ENCODE measurements at places on chromosomes 2 and 18. TPM values are rescaled to one million over a fixed set of nuclear protein-coding genes. Genes with fewer than 3 reads are reported as not detected.

RTN4 gene
- 296 TPM for total RNA-seq

DNA sequence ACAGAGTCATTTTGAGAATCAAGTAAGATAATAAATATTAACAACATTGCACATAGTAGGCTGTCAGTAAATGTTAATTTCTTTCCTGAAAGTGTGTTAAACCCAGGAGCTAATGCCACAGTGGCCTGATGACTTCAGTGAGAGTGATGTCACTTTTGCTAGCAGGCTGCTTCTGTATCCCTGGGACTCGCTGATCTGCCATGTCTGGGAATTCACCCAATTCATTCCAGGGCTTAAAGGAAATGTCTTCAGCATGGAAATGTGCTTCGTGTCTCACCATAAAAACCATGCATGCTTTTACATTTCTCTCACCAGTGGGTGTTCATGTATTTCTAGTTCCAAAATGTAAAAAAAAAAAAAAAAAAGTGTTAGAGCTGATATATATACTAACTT is 56.8 kb upstream of the MAPRE3 start:
- no peak for DNase-seq
- H3K36me3 ChIP-seq, result no peaks in the 10 kb centered on the region
- H3K4me1 ChIP-seq, result peaks cover 3% of the 10 kb centered on the region
- no peaks in the 10 kb centered on the region for H3K27me3 ChIP-seq

GRCh38 chr2:25651066-25651465 is 22.3 kb downstream of the DTNB start:
- no peaks in the 10 kb centered on the region for H3K4me1 ChIP-seq
- no peak overlapping the region for H3K27ac ChIP-seq
- DNase-seq, result no peak
- no peak overlapping the region for H3K4me3 ChIP-seq
- H3K27me3 ChIP-seq, result no peaks in the 10 kb centered on the region

UGT1A5 gene
- not detected for total RNA-seq

DLX1 gene
- not detected for total RNA-seq

PPP1R7 gene
- total RNA-seq, result 4.2 TPM

HSBP1L1 gene
- total RNA-seq, result 1.3 TPM

GRCh38 chr18:9569178-9569577 is 45.2 kb downstream of the PPP4R1 start:
- peaks cover 9% of the 10 kb centered on the region for H3K4me1 ChIP-seq
- no peak overlapping the region for H3K27ac ChIP-seq
- no peaks in the 10 kb centered on the region for H3K27me3 ChIP-seq
- H3K36me3 ChIP-seq, result peaks cover 28% of the 10 kb centered on the region
- DNase-seq, result no peak

DNA sequence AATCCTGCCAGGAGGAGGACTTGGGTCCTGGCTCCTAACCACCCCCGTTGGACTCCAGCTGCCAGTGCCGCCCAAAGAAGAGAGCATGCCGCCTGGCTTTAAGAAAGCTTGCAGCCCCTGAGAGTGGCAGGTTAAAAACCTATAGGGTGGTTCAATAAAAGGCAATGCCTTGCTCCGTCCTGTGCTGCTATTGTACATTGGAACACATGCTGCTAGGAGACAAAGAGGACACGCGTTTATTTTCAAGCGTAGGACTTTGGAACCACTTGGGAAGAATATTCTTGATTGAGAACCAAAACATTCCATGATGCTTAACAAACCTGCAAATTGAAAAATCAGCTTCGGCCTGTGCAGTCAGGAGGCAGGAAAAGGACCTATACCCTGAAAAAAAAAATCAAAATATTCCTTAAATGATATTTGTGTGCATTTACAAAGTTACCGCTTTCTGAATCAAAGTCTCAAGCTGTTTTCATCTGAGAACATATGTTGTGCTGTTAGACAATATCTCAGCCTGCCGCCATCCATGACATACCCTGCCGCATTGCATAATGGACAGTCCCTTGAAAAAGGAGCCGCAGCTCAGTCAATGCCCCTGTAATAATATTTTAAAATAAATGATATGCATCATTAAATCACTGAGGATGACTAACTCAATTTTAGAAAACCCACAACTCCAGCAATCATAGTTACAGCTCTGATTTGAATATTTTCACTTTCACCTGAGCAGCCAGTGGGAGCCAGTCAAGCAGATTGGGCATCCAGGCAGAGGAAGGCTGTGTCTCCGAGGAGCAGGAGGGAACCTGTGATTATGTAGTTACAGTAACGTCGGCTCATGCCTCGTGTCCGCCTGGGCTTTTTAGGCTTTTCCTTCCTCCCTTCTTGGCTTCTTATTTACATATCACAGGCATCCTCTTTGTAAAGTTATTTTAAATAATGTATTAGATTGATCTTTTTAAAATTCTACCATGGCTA is 805.6 kb upstream of the FANCL start:
- H3K36me3 ChIP-seq, result no peaks in the 10 kb centered on the region
- H3K4me1 ChIP-seq, result no peaks in the 10 kb centered on the region
- H3K27ac ChIP-seq, result no peak overlapping the region
- no peaks in the 10 kb centered on the region for H3K27me3 ChIP-seq

GRCh38 chr2:84052043-84052442 is 407.0 kb downstream of the SUCLG1 start:
- H3K4me3 ChIP-seq, result no peak overlapping the region
- DNase-seq, result no peak
- H3K36me3 ChIP-seq, result no peaks in the 10 kb centered on the region
- no peaks in the 10 kb centered on the region for H3K4me1 ChIP-seq
- no peak overlapping the region for H3K27ac ChIP-seq

DNA sequence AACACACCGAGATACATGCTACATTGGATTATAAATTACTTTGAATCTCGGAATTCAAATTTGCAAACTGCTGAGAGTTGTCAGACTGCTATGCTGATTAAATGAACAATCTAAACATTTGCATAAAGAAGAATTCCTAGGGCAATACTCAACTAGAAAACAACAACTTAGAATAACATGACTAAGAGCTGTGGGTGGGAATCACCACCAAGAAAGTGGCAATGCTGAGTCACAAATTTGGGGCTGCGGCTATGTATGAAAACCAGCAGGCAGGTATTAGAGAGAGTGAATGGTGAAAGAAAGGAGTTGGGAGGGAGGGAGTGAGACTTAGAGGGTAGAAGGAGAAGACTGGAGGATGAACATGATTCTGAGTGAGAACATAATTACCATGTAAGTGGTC is 559.5 kb downstream of the PIK3C3 start:
- no peak for DNase-seq
- no peaks in the 10 kb centered on the region for H3K4me1 ChIP-seq
- no peaks in the 10 kb centered on the region for H3K27me3 ChIP-seq
- H3K4me3 ChIP-seq, result no peak overlapping the region
- H3K36me3 ChIP-seq, result no peaks in the 10 kb centered on the region
- no peak overlapping the region for H3K27ac ChIP-seq

GRCh38 chr18:79855147-79855933 is 57.6 kb downstream of the KCNG2 start:
- DNase-seq, result no peak
- no peaks in the 10 kb centered on the region for H3K4me1 ChIP-seq
- H3K27me3 ChIP-seq, result no peaks in the 10 kb centered on the region
- H3K27ac ChIP-seq, result no peak overlapping the region

- no peaks in the 10 kb centered on the region for H3K27me3 ChIP-seq
- DNase-seq, result no peak
- no peak overlapping the region for H3K4me3 ChIP-seq
These were observed 498.1 kb upstream of the CRIM1 start for GRCh38 chr2:35857498-35857897.

Data from ascending aorta (tissue), 2 donors.